Stimulated activated CD8-positive, alpha-beta memory T cell treated with anti-CD3 and anti-CD28 coated beads, Interleukin-4, amount 100 ng/mL, for 1 hour (primary cell): ENCODE measurements at places on chromosomes 7 and 10.

DNA sequence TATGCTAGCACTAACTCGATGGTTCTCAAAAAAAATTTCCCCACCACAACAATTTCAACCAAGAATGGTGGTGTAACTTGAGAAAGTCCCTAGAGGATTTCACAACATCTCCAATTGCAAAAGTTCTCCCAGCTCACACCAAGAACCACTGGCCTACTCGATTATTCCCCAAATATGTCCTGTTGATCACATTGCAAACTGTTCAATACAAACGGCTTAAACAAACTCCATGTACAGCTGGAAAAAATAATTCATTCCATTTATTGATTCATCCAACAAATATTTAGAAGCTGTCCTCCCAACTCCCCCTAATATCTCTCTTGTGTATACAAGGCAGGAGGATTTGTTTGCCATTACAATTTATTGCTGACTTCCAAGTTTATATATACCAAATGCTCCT, 19.1 kb downstream of the TMEM176B start:
- no peak for DNase-seq

- DNase-seq, result no peak
Observed at GRCh38 chr7:4049202-4049601, 632.9 kb upstream of the FOXK1 start.

- no peak for DNase-seq
Observed at GRCh38 chr7:46658281-46658680, 737.2 kb upstream of the IGFBP3 start.

DNA sequence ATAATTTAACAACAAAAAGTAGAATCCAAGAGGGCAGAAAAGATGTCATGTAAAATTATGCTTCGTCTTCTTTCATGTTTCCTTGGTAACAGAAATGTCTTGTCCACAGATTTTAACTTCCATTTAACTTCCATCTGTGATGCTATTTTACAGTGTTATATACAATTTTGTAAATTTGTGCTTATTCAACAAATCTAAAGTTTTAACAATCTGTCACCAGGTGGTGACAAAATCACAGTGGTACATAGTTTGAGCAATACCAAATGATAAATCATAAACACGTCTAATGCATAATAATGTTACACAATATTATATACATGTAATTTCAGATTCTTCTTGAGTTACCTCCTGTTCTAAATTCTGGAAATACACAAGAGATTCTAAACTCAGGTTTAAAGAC, 784.4 kb upstream of the CELF2 start:
- no peak for DNase-seq

- DNase-seq, result no peak
Observed at GRCh38 chr7:12504149-12504548, 66.4 kb upstream of the SCIN start.
